Cerebellar nuclear complex (tissue), 1 donor: ENCODE measurements at places on chromosomes 6 and 20.

DNA sequence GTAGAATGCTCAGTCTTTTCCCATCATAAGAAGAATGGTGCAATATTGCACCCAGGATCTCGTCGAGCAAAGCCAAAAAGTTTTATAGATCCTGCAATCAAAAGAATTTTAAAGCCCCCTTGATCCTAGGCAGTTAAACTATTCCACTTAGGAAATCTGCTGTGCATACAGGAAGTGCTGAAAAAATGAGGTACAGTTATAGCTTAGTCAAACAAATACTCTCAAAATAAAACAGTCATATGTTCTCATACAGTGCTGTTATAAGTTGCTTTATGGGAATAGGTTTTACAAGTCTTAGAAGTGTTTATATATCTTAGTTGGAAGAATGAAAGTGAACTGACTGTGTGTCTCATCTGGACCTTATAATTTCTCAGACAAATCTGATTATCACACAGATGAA, 232.6 kb upstream of the RAB32 start:
- no peak for DNase-seq

DNA sequence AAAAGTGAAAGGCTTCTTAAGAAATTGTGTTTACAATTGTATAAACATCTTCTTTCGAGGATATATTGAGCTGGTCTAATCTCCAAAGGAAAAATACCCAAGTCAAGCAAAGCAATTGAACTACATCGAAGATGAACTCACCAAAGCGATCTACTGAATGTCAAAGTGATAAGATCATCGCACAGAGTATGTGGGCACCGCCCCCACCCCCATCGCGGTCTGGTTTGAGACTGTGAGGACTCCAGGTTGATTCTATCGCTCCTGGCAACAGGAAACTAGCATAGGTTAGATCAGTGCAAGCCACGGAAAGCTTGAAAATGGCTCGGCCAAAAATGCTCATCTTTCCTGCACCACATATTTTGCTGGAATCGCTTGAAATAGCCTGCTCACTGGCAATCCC, 133.2 kb upstream of the RPS6KA2 start:
- no peak for DNase-seq

- no peak for DNase-seq
These were observed 9.9 kb upstream of the RPS6KA2 start for GRCh38 chr6:166636934-166637333.

GRCh38 chr6:125254321-125254720, 47.4 kb downstream of the HDDC2 start:
- DNase-seq, result no peak

DNA sequence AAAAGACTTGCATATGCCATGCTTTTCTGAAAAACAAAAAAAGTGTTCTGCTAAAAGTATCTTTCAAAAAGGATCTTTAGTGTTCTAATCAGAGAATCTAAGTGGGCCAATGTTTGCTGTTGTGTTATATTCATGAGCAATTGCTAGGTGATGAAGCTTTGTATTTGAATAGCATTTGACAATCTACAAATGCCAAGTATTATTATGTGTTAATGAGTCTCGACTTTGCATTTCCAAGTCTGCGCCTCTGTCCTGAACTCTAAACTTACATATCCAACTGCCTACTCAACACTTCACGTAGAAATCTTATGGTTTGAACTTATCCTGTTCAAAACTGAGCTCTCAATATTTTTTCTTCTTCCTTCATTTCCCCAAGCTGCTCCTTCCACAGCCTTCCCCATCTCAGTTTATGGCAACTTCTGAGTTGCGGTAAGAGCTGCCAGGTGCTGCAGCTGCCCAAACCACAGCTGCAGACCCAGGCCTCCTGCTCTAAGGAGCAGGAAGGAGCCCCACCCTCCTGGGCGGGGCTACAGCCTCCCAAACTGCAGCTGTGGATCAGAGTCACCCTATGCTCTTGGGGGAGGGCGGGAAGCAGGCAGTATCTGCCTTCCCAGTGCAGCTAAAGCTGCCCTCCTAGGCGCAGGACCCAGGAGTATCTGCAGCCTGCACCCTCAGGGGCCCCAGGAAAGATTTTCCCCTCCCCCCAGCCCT, 16.7 kb upstream of the MAK start:
- no peak for DNase-seq

GRCh38 chr6:121645100-121645745, 209.8 kb downstream of the GJA1 start:
- DNase-seq, result no peak

- DNase-seq, result no peak
These were observed 2.9 kb upstream of the HIVEP1 start for GRCh38 chr6:12009180-12009685.

- no peak for DNase-seq
These were observed 1.8 kb downstream of the UQCC2 start for GRCh38 chr6:33709605-33710295.

GRCh38 chr6:73491377-73491776, 29.5 kb downstream of the EEF1A1 start:
- no peak for DNase-seq

- DNase-seq, result no peak
These were observed 369.0 kb downstream of the SYNE1 start for GRCh38 chr6:152267967-152268845.

DNA sequence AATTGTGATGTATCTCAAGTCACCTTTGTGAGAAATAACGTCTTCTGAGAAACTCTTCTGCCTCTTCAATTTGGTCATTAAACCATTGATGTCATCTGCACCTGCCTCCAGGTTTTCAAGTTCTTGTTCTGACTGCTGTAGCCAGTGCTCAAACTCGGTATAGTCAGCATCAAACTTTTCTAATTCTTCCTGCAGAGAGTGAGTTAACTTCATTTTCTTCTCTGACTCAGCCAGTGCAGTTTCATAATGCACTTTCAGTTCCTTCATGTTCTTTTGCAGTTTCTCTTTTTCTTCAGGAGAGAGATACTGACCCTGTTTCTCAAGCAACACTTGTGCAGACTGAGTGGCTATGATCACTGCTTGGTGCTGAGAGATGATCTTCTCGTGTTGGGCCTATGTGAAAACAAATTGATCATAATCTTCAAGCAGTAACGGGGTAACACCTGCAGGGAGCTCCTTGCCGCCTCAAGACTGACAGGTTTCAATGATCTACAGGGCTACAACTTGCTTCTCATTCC, 48.8 kb downstream of the DST start:
- no peak for DNase-seq

- DNase-seq, result no peak
These were observed 35.4 kb upstream of the PIM1 start for GRCh38 chr6:37134396-37135191.

DNA sequence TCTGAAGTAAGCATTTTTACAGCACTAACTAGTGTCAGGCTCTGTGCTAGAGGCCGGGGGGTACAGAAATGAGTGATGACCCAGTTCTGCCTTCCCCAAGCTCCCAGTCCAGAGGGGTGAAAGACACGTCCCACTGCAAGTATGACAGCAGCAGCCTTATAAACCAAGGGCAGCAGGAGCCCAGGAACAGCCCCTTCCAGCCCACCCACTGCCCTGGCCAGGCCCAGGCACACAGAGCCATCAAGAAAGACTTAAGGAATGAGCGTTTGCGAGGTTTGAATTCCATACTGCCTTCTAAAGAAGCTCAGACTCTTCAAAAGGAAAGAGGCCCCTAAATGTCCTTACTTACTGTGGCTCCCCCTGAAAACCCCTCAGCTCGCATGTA, 10.0 kb downstream of the TRERF1 start:
- DNase-seq, result no peak

- DNase-seq, result no peak
These were observed 35.0 kb downstream of the HLA-A start for GRCh38 chr6:29977425-29977727.
